Left kidney (tissue), 8 donors: ENCODE measurements at places on chromosomes 2 and 18. TPM values are rescaled to one million over a fixed set of nuclear protein-coding genes. Genes with fewer than 3 reads are reported as not detected.

GRCh38 chr2:62071760-62072680 lies 123.9 kb upstream of the B3GNT2 start:
- DNase-seq = no peak

GRCh38 chr2:171393487-171393886 lies 40.3 kb downstream of the METTL8 start:
- DNase-seq = no peak

- DNase-seq = no peak
Measured at GRCh38 chr2:186101616-186102015, 363.0 kb downstream of the FSIP2 start.

- DNase-seq = no peak
Measured at GRCh38 chr2:54570925-54571694, 115.0 kb downstream of the SPTBN1 start.

GRCh38 chr2:205543262-205543843 lies 138.9 kb upstream of the NRP2 start:
- no peak for DNase-seq

- no peak for DNase-seq
Measured at GRCh38 chr2:163397451-163397850, 338.4 kb downstream of the FIGN start.

GRCh38 chr2:59314031-59314766 lies 1073.1 kb upstream of the FANCL start:
- no peak for DNase-seq

- DNase-seq = no peak
Measured at GRCh38 chr18:40932862-40933261, 1022.2 kb upstream of the PIK3C3 start.

- DNase-seq = no peak
Measured at GRCh38 chr2:219401606-219402005, 13.9 kb upstream of the DNPEP start.

DNA sequence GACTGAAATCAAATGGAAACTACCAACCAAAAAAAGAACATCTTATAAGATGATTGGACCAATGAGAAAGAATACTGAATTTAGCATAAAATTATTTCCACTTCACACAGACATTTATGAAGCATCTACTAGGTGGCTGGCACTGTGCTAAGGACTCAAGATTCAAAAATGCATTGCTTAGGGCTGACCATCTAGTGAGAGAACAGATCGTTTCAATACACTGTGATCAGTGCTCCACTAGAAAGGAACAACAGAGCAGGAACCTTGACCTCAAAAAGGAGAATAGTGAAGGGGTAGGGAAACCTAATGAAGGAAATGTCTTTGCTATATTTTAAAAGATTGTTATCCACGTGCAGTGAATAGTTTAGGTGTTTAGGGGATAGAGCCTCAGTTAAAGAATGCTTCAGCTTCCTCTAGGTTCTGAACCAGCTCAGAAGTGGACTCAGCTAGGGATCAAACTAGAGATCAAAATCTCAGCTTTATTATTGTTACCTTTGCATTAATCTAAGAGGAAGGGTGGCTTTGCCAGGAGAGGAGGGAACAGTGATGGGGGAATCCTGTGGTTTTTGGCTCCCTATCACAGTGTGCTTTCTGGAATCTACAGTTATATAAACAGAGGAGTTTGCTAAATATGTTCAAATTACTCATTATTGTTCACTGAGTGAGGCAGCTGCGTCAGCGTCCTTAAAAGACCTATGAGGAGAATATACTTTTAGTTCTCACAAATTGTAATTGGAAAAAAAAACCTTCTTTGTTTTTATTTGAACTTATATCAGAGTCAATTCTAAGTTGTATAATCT lies 16.2 kb upstream of the BBS5 start:
- DNase-seq = no peak

- DNase-seq = no peak
Measured at GRCh38 chr2:109460553-109461324, 153.0 kb downstream of the SEPTIN10 start.

DNA sequence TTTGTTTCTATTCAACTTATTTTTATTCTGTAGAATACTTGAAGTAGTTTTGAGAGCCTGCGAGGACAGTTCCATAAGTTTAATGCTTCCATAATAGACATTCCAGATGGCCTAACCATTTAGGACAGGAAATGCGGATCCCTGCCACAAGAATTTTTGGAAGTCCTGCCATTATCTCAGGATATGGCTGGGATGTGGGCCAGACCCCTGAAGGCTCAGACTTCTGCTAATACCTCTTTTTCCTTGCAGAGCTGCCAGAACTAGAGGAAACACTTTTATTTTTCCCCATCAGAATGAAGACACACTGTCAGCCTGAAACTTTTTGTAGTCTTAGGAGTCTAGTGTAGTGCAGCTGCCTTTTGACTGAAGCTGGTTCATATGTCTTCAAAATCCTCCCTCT lies 806.5 kb downstream of the TDRD15 start:
- no peak for DNase-seq

DNA sequence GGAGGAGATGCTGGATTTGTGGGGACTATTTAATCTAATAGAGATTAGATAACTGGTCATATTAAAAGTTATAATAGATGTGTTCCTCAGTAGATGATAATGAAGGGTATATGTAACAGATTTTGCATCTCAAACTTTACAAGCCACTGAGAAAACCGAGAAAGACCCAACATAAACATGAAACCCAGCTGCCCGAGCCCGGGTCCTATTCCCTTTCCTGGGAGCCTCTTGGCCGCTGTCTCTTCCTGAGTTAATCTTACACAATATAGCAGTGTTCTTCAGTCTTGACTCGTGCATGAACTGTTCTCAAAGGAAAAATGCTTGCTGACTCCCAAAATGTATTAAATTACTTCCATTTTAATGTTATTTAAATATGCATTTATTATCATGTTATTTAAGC lies 94.5 kb downstream of the COPS8 start:
- DNase-seq = no peak

DNA sequence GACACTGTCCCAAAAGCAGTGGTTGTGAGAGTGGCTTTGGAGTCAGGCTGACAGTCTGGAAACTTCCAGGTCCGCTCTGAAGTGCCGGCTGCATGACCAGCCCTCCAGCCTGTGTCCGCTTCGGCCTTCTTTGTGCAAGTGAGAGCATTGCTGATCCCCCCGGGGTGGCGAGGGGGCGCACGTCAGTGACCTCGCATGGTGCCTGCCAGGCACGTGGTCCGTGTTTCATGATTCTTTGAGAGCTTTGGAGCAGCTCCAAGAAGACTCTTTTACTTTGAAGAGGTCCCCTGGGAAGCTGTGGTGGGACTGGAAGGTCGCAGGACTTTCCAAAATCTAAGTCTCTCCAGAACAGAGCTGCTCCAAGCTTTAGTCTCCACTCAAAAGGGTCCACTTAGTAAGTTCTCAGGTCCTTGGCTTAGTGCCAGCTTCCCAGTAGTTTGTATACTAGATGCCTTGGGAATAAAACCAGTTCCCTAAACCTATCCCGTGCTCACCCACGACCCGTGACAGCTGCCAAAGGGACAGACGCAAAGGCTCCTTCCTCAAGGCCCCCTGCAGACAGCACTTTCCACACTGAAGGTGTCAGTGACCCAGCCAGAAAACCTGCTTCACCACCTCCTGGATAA lies 68.8 kb downstream of the ADI1 start:
- DNase-seq = no peak

DNA sequence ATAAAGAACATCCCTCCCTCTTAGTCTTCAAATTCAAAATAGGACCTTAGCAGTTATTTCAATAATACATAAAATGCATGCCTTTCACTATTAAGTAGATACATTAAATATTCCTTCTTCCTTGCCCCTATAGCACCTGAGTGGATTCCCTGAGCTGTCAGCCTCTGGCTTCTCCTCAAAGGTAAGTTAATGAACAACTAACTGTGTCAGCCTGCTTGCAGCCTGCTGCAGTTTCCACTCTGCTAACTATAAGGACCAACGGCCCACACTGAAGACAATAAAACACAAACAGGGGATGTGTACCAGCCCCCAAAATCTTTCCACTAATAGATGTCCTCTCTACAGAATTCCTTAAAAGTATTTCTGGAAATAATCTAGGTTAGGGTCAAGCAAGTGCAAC lies 5.0 kb downstream of the KCTD1 start:
- no peak for DNase-seq

- no peak for DNase-seq
Measured at GRCh38 chr18:2448565-2449151, 122.6 kb downstream of the METTL4 start.

DNA sequence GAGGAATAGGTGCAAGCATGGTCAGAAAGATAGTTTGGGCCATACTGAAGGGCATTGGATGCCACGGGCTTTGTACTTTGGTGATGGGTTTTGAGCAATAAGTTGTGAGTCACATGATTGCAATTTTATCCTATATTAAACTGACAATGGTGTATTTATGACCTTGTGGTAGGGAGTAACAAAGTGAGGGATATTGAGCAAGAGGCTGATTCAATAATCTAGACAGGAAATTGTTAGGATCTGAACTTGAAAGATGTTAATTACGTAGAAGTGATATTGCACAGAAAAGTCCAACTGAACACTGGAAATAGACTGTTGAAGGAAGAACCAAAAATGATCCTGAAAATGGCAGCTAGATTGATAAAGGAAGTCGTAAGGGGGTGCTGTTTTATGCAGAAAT lies 46.6 kb upstream of the TCF4 start:
- DNase-seq = no peak

DNA sequence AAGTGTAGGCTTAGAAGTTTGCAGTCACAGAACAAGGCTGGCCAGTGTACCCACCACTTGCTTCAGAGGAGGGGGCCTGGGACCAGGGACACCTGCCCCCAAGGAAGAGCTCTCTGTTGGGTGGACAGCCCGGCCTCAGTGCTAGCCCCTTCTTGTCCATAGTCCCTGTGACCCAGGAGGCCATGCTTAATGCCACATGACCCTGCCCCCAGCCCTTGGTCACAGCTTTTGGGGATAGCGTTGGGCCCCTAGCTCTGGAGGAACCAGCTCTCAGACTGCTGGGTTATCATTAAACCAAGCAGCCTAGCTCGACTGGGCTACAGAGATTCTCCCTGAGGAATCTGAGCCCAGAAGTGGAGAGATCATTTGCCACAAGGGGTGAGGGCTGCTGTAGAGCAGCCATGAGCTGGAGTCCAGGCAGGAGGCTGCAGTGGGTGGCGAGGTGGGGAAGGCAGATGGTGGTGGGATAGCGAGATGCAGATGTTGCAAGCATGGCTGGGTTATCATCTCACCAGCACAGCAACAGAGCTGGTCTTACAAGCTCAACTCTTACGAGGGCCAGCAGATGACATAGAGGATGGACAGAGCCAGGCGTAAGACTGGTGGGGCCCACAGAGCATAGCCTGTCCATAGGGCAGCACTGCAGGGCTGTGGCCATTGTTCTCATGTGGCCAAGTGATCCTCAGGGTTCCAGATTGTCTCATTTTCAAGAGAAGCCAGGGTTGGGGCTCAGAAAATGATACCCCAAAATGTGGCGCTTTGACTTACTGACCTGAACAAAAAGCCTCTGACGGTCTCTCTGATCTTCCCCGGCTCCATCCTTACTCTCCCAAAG lies 7.2 kb upstream of the TMEM37 start:
- no peak for DNase-seq

- no peak for DNase-seq
Measured at GRCh38 chr2:69080071-69080470, 67.1 kb downstream of the ANTXR1 start.

- DNase-seq = no peak
Measured at GRCh38 chr2:133497270-133497893, 70.9 kb downstream of the NCKAP5 start.

DNA sequence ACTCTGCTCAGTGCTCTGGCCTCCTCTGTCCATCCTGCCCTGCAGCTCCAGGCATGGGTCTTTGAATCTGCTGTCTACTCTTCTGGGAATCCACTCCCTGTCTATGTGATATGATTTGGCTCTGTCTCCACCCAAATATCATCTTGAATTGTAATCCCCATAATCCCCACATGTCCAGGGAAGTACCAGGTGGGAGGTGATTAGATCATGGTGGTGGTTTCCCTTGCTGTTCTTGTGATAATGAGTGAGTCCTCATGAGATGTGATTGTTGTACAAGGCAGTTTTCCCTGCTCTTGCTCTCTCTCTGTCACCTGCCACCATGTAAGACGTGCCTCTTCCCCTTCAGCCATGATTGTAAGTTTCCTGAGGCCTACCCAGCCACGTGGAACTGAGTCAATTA lies 881.8 kb upstream of the ID2 start:
- no peak for DNase-seq

GRCh38 chr2:157252529-157252928 lies 5.0 kb upstream of the GALNT5 start:
- no peak for DNase-seq

DNA sequence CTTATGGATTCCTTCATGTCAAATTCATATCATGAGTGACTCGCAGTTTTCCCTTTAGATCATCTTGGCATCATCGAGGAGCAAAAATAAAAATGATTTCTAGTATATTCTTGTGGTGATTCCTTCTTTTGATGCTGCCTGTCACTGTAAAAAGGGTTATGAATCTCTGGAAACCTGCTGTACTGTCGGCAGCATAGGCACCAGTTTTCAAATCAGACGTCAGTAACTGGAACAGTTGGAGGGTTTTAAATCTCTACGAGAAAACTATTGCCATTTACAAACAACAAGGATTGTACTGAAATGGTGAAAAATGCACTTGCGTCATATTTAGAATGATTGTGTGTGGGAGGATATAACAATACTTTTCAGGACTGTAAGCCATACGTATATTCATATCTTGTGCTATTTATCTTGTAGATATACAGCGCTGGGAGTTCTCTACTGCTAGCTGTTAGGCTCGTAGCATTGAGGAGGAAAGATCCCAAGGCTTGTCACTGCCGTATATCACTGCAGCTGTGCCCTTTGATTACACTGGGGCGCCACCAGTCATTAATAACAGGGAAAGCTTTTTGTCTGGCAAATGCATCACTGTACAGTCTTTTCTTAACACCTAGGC lies 320.7 kb downstream of the MTX2 start:
- DNase-seq = no peak

- no peak for DNase-seq
Measured at GRCh38 chr18:74501386-74501785, 5.2 kb downstream of the CNDP2 start.

TM4SF20 gene
- polyA plus RNA-seq = 0.27 TPM

UGT1A10 gene
- polyA plus RNA-seq = not detected

NETO1 gene
- polyA plus RNA-seq = 2.4 TPM

DSG4 gene
- polyA plus RNA-seq = not detected

PRSS56 gene
- not detected for polyA plus RNA-seq

SIX3 gene
- not detected for polyA plus RNA-seq

GRHL1 gene
- polyA plus RNA-seq = 7.2 TPM

ROCK2 gene
- polyA plus RNA-seq = 46.2 TPM

SIX2 gene
- polyA plus RNA-seq = 22.6 TPM

RAB31 gene
- polyA plus RNA-seq = 29.4 TPM
